ENCODE measurements at places on chromosomes 7 and 10.

GRCh38 chr10:124043310-124044142 lies 49.9 kb downstream of the CHST15 start:
- DNase-seq = no peak

- DNase-seq = no peak
Observed at GRCh38 chr7:133887459-133887858, 239.7 kb upstream of the LRGUK start.

- no peak for DNase-seq
Observed at GRCh38 chr10:127945341-127945758, 38.4 kb downstream of the PTPRE start.

- no peak for DNase-seq
Observed at GRCh38 chr10:91596825-91597196, 36.1 kb downstream of the PPP1R3C start.

- DNase-seq = no peak
Observed at GRCh38 chr10:68784476-68784875, 42.9 kb upstream of the STOX1 start.

- DNase-seq = no peak
Observed at GRCh38 chr7:27110186-27111031, 7.9 kb upstream of the HOXA2 start.

DNA sequence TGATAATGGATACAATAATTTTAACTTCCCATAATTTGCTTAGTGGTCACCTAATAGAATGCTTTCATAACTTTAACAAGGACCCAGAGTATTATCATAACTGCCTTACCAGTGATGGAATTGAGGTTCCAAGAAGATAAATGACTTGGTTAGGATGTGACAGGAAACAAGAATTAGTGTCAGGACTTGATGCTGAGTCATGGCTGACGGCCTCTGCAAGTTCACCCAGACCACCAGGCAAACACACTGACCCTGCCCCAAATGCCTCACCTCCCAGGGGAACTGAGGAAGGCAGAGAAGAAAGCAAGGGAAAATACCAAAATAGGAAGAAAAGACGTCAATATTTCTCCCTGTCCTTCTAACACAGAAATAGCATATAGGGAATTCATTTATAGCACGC lies 636.3 kb downstream of the PARD3 start:
- no peak for DNase-seq

DNA sequence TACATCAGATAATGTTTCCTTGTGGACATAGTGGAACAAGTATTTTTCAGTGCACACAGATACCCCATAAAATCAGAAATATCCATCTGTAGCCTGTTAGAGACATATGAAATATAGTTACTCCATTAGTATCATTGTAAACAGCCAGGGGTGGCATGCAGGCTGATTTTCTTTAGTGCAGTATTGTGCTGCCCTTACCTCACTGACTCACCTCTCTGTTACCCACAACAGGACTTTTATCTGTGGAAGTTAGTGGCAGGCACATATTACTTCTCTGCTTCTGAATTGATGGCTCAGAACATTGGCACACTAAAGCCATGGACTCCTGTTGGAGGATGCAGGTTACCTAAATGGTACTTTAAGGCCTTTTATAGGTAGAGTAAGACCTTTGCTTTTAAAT lies 70.0 kb downstream of the SLC25A40 start:
- DNase-seq = no peak

- DNase-seq = no peak
Observed at GRCh38 chr10:116992183-116992582, 12.8 kb downstream of the SHTN1 start.

DNA sequence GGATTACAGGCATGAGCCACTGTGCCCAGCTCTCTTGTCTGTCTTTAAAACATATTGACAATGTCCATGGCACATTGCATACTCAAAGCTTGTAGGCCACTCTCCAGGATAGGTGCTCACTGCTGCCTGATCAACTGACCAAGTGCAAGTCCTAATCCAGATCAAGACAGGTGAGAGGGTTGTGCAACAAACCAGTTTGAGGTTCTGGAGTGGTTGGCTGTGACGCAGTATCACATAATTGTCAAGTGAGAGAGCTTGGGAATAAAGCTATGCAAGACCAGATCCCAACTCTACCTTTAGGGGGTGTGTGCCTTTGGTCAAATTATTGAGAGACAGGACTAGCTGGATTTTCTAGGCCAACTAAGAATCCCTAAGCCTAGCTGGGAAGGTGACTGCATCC lies 43.0 kb upstream of the OPN4 start:
- no peak for DNase-seq

- no peak for DNase-seq
Observed at GRCh38 chr7:158468181-158468580, 119.4 kb downstream of the PTPRN2 start.

- DNase-seq = no peak
Observed at GRCh38 chr7:26787701-26788100, 76.7 kb downstream of the SKAP2 start.

- no peak for DNase-seq
Observed at GRCh38 chr7:43522406-43523156, 60.3 kb upstream of the STK17A start.

DNA sequence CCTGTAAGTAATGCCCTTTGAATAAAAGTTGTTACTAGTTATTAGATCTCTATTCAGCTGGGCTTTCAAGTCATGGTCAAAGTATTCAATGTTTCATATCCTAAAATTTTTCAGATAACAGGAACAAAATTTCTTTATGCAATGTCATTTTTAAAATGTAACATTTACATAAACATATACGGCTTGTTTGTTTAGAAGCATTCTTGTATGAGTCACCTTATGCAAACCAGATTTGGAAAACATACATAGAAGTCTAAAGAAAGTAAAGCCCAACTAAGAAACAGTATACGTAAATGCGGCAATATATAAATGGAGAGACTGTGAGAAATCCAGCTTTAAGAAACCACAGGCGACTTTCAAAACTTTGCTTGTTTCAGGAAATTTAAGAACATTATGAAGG lies 10.5 kb downstream of the TMEM168 start:
- DNase-seq = no peak

GRCh38 chr10:74460812-74461211 lies 309.8 kb downstream of the ADK start:
- no peak for DNase-seq

- no peak for DNase-seq
Observed at GRCh38 chr10:103763374-103764202, 91.8 kb downstream of the SH3PXD2A start.
